ENCODE measurements at places on chromosomes 12 and 14. TPM values are rescaled to one million over a fixed set of nuclear protein-coding genes. Genes with fewer than 3 reads are reported as not detected.

Gene GLI1
- 0.50 TPM for total RNA-seq

Gene TSPAN19
- not detected for total RNA-seq

Gene AICDA
- not detected for total RNA-seq

Gene TBX3
- not detected for total RNA-seq

- no peaks in the 10 kb centered on the region for H3K27me3 ChIP-seq
- no peak overlapping the region for H3K4me3 ChIP-seq
- H3K27ac ChIP-seq: no peak overlapping the region
- DNase-seq: no peak
- no peaks in the 10 kb centered on the region for H3K36me3 ChIP-seq
Measured at GRCh38 chr12:100427078-100427477, 46.6 kb upstream of the NR1H4 start.

- no peak overlapping the region for H3K27ac ChIP-seq
- no peak overlapping the region for H3K4me3 ChIP-seq
- no peaks in the 10 kb centered on the region for H3K27me3 ChIP-seq
- no peak for DNase-seq
Measured at GRCh38 chr12:19026614-19027488, 102.7 kb upstream of the PLEKHA5 start.

GRCh38 chr12:84994426-84994825, 41.7 kb downstream of the TSPAN19 start:
- no peak overlapping the region for H3K4me3 ChIP-seq
- H3K27me3 ChIP-seq: no peaks in the 10 kb centered on the region
- DNase-seq: no peak

DNA sequence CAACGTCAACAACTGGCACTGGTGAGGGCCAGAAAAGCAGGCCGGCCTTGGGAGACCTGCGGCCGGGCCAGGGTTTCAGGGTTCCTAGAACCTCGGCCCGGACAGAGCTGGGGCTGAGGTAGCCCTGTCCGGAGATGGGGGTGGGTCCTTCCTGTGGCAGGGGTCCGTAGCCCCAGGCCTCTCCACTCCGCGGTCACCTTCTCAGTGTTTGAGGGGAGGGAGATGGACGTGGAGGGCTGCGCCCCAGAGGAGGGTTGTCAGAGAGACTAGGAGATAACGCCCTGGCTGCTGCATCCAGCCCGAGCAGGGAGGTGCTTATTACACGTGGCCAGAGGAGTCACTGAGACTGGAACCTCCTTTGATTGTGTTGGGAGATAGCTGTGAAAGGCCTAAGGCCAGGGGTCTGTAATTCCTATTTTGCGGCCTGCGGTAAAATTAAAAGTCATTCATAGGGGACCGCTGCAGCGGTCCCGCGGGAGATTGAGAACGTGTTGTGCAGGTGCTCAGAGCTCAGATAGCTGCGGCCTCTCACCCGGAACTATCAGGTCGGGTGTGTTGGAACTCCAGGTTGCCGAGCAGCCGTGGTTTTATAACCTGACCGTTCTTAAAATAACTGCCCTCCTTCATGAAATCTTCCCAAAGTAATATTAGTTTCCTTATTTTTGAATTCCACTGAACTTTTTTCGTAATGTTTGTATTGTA, 507 bp downstream of the AHSA1 start:
- peak overlapping the region; percentile 87 for H3K27ac ChIP-seq
- no peaks in the 10 kb centered on the region for H3K27me3 ChIP-seq
- peak; percentile 19 for DNase-seq
- peaks cover 17% of the 10 kb centered on the region for H3K4me1 ChIP-seq

GRCh38 chr14:75769047-75769685, 108.1 kb downstream of the TTLL5 start:
- H3K4me1 ChIP-seq: no peaks in the 10 kb centered on the region
- H3K27ac ChIP-seq: no peak overlapping the region
- H3K36me3 ChIP-seq: peaks cover 12% of the 10 kb centered on the region
- H3K4me3 ChIP-seq: no peak overlapping the region
- H3K27me3 ChIP-seq: no peaks in the 10 kb centered on the region

- no peaks in the 10 kb centered on the region for H3K4me1 ChIP-seq
- no peak overlapping the region for H3K27ac ChIP-seq
- no peaks in the 10 kb centered on the region for H3K27me3 ChIP-seq
- no peak overlapping the region for H3K4me3 ChIP-seq
- H3K36me3 ChIP-seq: no peaks in the 10 kb centered on the region
- DNase-seq: no peak
Measured at GRCh38 chr12:40499856-40500255, 192.4 kb upstream of the CNTN1 start.

DNA sequence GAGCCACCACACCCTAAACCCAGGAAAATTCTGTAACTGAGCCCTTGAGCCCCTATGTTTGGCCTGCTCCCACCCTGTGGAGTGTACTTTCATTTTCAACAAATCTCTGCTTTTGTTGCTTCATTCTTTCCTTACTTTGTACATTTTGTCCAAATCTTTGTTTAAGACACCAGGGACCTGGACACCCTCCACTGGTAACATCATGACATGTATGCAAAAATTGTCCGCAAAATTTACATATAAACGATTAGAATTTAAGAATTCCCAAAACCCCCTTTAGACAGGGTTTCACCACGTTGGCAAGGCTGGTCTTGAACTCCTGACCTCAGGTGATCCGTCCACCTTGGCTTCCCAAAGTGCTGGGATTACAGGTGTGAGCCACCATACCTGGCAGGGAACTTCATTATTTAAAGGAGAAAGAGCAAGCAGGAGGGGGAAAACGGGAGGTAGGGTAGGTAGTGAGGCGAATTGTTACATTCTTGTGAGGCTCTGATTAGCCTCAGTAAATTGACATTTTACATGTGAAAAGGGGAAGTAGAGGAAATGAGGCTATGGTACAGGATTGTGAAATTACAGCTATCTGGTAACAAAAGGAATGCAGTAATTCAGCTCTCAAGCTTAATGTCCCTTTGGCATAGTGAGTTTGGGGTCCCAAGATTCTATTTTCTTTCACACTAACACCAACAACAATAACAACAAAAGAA, 27.6 kb downstream of the TUBA1A start:
- H3K27ac ChIP-seq: peak overlapping the region; percentile 19
- peaks cover 8% of the 10 kb centered on the region for H3K4me1 ChIP-seq
- H3K27me3 ChIP-seq: no peaks in the 10 kb centered on the region
- DNase-seq: no peak

Data from natural killer cell (primary cell).